H7 (cell line): ENCODE measurements at places on chromosomes 2 and 18. TPM values are rescaled to one million over a fixed set of nuclear protein-coding genes. Genes with fewer than 3 reads are reported as not detected.

DNA sequence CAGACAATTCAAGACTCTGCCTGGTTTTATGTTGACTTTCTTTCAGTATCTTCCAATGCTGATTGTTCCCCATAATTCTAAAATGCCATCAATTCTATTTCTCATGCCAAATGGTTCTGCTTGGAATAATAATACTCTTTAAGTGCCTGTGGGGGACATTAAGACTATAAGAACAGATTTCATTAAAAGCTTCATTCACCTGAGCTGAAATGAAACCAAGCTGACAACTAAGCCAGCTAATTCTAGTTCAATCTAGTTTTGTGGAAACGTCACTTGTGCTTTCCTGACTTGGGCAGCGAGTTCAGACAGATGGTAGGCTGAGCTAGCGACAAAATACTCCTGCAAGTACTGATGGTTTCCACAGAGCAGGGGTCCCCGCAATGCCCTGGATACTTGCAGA is 491.1 kb upstream of the RAB6C start:
- DNase-seq: no peak

The HRH4 gene
- total RNA-seq: not detected in 2 replicates

GRCh38 chr2:128451084-128452023 is 132.7 kb upstream of the HS6ST1 start:
- DNase-seq: no peak

DNA sequence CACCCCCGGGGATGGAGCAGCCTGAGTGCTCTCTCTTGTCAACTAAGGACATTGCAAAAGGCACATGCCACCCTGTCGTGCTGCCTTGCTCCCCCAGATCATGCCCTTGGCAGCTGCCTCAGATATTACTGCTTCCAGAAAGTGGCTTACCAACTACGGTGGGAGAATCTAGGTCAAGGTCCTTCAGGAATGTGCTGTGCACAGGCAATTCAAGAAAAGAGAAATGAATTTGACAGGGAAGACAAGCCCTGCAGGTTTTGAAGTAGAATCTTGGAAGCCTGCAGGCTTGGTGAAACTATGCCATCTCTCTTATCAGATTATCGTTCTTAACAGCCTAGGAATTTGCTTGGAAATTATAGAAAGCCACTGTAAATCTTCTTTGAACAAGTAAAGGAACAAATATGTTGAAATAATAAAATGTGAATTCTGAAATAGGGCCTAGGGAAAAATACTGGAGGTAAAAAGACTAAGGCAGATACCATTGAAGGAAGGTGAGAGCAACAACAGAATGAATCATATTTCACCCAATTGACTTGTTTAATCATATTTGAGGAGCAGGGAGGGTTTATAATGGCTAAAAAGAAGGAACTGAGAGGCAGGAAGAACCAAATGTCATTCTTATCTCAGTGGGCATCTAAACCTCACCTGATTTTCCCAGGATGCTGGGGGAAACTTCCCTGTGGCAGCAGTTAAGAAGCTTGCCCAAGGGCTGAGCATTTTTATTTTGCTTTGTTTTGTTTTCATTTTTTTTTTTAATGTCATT is 94.0 kb upstream of the GLS start:
- DNase-seq: no peak

DNA sequence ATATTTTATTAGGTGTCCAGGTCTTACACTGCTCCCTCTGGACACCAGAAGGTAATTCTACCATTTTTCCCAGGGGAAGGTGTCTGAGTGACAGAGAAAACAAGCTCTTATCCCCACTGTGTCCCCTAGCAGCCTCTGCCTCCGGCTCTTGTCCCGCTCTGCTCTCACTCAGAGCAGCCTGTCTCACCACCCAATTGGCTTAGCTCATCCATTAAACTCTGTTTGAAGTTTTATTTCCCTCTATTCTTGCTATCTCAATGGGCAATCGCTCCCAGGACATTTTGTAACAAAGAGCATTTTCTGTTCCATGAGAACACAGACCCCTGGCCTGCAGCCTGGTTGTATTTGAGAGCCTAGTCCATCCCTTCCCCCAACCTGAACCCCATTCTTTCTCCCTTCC is 90.6 kb upstream of the LDAH start:
- DNase-seq: no peak

DNA sequence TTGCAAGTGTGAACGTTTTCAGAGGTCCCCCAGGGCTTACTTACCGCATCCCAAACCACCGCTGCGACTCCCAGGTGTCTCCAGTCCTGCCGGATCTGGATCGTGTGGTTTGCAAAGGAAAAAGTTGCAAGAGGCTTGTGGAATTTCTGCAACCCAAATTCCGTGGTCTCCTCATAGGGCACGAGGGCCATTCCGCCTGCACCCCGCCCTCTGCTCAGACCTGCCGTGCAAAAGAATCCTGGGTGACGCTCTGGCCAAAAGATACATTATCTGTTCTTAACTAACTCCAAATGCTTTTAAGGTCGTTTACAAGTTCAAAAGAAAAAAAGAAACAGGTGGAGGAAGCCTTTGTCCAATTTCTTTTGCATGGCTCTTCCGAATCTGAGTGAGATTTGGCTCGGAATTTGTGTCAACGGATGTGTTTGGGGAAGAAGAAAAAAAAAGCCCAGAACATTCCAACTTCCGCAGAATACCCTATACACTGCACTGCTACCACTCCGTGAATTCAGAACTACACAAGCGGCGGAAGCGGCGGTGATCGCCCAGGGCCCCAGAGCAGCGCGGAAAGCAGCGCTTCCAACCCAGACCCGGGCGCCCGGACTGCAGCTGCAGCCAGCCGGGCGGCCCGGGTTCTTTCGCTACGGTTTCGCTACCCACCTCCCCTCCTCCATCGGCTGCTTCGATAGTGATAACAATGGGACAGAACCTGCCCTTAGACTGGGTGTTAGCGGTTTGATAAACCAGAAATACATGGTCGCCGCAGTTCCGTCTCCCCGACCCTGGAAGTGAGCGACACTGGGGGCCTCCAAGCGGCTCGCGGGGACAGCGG is 795 bp downstream of the METTL21A start:
- DNase-seq: peak; percentile 87

GRCh38 chr18:44876755-44877154 is 196.1 kb downstream of the SETBP1 start:
- DNase-seq: no peak

DNA sequence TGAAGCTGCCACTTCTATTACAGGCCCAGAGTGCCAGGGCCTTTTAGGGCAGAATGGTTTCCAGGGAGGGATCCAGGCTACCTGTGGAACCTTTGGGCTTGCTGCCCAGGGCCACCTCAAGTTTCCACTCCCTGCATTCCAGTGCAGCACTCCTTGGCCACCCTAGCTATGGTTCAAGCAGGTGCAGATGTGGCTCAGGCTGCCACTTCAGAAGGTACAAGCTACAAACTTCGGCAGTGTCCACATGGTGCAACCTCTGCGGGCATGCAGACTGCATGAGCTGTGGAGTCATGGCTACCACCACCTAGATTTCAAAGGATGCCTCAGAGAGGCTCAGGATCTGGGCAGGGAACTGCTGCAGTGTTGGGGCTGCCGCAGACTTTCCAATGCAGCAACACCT is 248.1 kb upstream of the UBE2E3 start:
- no peak for DNase-seq

The CREG2 gene
- 0.03 and 0.15 TPM in 2 replicates for total RNA-seq

- no peak for DNase-seq
Observed at GRCh38 chr2:42030829-42031228, 17.0 kb upstream of the PKDCC start.

GRCh38 chr2:181393472-181393871 is 63.7 kb upstream of the ITGA4 start:
- DNase-seq: no peak

- no peak for DNase-seq
Observed at GRCh38 chr18:7901657-7902056, 334.5 kb downstream of the PTPRM start.

- no peak for DNase-seq
Observed at GRCh38 chr18:75220551-75221355, 10.2 kb downstream of the TSHZ1 start.

DNA sequence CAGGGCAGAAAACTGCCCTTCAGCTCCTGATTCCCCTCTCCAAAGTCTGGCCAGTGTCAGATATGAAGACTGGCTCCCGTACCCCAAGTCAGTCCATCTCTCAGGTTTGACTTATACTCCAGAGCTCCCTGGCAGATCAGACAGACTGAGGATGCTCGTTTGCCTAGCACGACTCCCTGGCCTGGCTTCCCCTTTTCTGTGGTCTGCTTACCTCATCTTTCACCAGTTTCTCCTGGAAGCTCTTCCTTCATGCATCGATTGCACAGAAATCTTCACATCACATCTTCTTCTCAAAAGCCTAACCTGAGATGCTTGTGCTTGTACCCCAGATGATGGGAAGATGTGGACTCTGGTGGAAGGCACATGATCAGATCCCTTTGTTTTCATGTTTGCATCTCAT is 387.9 kb upstream of the POU3F3 start:
- DNase-seq: no peak

DNA sequence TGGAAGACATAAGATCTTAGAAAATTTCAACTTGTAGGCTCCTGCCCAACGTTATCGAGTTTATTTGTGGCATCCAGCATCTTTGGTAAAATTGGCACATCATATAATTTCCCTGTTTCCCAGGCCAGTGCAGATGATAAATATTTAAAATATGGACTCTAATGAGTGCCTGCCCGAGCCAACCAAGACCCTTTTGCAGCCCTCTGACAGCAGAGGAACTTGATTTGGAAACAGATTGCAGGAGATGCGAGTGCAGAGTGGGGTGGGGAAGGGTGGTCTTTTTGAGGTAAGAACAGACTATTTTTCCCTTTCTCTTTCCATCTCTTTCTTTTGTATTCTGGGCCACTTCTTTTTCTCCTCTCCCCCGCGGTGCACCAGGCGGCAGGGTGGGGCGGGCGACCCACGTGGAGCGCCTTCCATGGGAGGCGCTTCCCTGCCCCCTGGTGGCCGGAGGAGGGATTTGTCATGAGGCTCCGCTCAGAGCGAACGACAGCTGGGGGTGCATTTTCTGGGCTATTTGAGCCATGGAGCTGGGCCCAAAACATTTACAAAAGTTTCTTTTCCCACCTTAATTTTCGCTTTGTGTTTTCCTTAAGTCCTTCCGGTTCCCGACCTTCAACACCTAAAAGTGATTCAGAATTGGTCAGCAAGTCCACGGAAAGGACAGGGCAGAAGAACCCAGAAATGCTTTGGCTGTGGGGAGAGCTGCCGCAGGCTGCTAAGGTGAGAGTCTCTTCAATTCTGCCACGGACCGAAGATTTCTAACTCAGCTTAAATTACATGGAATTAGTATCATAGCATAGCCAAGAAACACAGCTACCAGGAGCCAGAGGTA is 32.7 kb downstream of the LPIN1 start:
- peak; percentile 94 for DNase-seq

DNA sequence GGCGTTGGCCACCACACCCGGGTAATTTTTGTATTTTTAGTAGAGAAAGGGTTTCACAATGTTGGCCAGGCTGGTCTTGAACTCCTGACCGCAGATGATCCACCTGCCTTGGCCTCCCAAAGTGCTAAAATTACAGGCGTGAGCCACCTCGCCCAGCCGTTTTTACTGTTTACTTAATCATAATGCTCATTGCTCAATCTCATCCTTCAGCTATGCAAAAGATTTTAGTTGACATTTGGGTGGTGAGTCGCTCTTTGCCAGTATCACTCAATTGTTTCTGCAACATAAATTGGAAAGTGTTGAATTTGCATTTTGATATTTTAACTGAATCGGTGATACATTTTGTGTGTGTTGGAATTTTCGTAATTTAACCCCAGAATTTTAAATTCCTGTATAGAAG is 7.8 kb upstream of the ZNF532 start:
- DNase-seq: no peak

- DNase-seq: no peak
Observed at GRCh38 chr2:128306931-128307460, 11.7 kb downstream of the HS6ST1 start.

The PRSS56 gene
- total RNA-seq: not detected in 2 replicates

GRCh38 chr2:125455110-125455509 is 1200.8 kb upstream of the GYPC start:
- no peak for DNase-seq

The NYAP2 gene
- total RNA-seq: not detected in 2 replicates

DNA sequence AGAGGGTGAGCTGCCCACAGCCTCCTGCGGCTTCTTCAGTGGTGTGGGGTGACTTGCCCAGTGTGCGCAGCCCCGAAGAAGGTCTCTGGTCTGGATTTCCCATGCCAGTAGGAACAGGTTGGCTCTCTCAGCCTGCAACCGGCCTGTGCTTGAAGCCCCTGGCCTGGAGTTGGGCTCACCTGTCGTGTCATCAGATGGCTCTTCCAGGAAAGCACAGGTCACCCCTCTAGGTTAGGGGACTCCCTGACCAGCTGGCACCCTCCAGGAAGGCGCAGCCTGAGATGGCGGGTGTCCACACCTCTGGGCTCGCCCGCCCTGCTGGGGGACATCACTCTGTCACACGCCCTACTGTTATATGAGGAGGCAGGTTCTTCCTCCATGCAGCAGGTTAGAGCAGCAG is 179.8 kb downstream of the SEPTIN10 start:
- no peak for DNase-seq

GRCh38 chr18:9696701-9697100 is 11.4 kb upstream of the RAB31 start:
- no peak for DNase-seq

- no peak for DNase-seq
Observed at GRCh38 chr2:98713332-98714015, 17.5 kb downstream of the MGAT4A start.

- no peak for DNase-seq
Observed at GRCh38 chr2:6446938-6447608, 418.6 kb downstream of the CMPK2 start.

The CCDC121 gene
- total RNA-seq: 2.3 and 3.1 TPM in 2 replicates

GRCh38 chr2:24262421-24262970 is 87.6 kb downstream of the FAM228A start:
- no peak for DNase-seq

GRCh38 chr18:13630716-13631268 is 95.6 kb downstream of the FAM210A start:
- no peak for DNase-seq

The ZNF521 gene
- 1.6 and 5.1 TPM in 2 replicates for total RNA-seq

GRCh38 chr2:135349941-135350340 is 181.1 kb downstream of the ZRANB3 start:
- no peak for DNase-seq

The PMAIP1 gene
- total RNA-seq: 131 and 207 TPM in 2 replicates

DNA sequence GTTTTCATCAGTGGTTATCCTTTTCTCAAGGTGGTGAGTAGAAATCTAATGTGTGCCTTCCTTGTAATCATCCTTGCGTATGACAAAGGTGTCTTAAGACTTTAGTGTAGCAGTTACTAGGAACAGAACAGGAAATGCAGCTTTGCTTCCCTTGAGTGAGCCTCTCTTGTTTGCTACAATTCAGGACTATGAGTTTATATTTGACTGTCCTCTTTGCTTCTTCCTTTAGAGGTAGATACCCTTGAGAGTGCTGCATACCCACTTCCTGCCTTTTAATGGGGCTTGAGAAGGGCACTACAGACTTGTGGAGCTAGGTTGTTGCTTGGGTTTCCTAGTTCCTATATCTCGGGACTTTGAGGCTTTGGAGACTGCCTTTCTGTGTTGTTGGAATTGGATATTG is 3.8 kb downstream of the KCNJ13 start:
- no peak for DNase-seq

DNA sequence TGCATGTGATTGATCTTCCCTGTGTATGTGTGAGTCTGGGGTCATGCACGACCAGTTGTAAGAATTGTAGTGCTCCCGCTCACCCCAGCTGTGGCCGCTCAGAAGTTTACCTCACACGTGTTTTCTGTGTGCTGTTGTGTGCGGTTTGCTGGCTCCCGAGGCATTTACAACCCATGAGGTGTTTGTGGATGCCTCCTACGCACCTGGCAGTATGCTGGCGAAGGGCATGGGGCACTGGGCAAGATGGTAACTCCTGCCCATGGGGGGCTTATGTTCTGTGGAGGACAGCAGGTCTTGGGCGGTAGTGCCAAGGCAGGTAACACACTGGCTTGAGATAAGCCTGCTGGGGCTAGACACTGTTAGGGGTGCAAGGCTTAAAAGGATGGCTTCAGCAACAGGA is 102.6 kb upstream of the HS6ST1 start:
- peak; percentile 21 for DNase-seq
